ENCODE measurements at places on chromosomes 6 and 20.

GRCh38 chr6:41573276-41573675 is 27.1 kb downstream of the FOXP4 start:
- no peak for DNase-seq

DNA sequence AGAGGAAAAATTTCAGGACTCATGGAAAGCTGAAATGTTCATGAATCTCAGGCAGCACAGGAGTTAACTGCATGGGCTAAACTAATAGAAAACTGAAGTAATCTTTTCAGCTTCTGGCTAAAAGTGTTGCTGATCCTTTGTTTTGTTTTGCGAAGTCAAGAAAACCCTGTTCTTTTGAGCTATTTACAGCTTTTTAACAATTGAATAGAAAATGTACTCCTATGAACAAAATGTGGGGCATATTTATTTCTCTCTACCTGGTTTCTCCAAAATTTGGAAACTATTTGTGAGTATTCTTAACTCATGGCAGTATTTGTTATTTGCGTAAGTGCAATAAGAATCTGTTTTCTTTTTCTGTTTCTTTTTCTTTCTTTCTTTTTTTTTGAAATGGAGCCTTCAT is 818.8 kb upstream of the CITED2 start:
- DNase-seq: no peak

GRCh38 chr20:18858816-18859215 is 45.2 kb downstream of the SCP2D1 start:
- DNase-seq: no peak

DNA sequence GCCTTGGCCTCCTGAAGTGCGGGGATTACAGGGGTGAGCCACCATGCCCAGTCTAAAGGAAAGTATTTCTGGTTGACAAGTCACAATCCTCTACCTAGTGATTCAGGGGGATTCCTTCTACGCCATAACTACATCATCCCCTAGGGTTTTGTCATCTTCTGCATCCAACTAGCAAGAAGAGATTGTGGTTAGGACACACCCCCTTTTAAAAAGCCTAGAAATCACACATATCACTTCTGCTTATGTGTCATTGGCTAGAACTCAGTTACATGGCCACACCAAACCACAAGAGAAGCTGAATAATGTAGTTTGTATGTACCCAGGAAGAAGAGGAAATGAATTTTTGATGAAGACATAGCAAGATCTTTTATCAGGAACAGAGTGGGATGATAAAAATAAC is 14.7 kb upstream of the CHD6 start:
- no peak for DNase-seq

DNA sequence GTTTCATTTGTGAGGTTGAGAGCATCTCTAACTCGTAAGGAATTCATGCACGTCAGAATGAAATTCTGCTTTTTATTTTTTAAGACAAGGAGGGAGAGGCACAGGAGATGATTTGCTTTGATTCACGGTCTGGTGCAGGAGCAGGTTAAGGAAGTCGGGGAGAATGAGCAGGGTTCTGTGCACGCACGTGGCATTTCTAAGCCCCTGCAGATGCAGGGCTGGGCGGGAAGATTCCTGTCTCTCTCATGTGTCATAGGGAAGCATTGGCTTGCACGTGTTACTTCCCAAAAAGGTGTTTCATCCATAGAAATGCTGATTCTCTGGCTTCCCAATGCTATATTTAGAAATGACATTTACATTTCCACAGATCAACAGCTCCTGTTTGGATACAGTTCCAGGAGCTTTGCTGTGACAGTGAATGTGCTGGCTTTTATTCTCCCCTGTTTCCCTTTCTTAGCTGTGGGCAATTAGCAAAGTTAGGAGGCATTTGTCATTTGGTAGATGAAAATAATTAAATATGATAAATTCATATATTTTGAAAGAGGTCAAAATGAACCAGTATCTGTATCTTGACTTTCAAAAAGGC is 119.7 kb upstream of the ZFP64 start:
- no peak for DNase-seq

DNA sequence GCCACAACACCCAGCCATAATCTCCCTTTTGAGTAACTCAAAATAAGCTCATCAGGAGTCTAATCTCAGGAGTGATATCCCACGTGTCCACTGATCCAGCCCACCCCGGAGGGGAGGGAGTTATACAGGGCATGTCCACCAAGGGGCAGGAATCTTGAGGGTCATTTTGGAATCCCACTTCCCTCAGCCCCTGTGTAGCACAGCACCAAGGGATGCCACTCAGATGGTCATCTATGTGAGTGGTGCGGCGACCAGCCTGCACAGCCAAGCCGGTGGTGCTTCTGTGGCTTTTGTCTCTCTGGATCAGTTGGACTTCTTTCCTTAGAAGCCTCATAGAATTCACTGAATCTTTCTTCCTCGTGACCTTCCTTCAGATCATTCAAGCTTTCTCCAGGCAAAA is 11.0 kb upstream of the BCAS4 start:
- no peak for DNase-seq

DNA sequence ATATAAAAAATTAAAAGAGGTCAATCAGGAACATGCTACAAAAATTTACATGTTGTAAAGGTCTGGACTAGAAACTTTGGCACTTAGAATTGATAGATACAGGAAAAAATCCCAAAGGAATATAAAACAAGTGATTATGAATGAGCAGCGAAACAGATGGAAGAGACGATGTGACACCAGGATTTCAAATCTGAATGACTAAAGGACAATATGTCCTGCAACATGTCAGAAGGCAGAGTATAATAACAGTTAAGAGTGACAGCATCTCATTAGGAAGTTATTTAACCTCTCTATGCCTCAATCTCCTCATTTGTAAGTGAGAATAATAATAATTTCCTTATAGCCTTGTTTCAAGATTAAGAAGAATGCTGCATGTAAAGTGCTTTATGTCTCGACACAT is 50.3 kb downstream of the FRK start:
- no peak for DNase-seq

All from D721Med (cell line).